ENCODE measurements at places on chromosomes 1 and 21. TPM values are rescaled to one million over a fixed set of nuclear protein-coding genes. Genes with fewer than 3 reads are reported as not detected.

DNA sequence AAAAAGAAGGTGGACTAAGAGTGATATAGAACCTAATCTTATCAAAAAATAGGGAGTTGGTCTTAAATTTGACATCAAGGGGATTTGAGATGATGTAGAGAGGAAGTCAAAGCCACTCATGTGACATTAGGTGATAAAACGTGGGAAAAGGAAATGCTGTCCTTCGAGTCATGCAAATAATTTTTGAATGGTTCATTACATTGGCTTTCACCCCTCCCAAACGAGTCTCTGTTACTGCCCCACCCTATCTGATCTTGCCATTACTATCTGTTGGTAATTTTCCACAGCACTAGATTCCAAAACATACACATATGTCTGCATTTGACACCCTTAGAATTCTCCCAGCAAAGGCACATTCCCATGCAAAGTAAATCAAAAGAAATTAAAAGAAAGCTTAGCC lies 531.1 kb upstream of the ADAMTS5 start:
- H3K27me3 ChIP-seq: no peaks in the 10 kb centered on the region
- H3K4me3 ChIP-seq: no peak overlapping the region
- DNase-seq: no peak
- no peaks in the 10 kb centered on the region for H3K4me1 ChIP-seq
- H3K27ac ChIP-seq: no peak overlapping the region

Gene KCNA2
- 3.9 TPM for total RNA-seq

GRCh38 chr21:42997053-42997452 lies 22.7 kb downstream of the PKNOX1 start:
- no peak for DNase-seq
- H3K4me1 ChIP-seq: peaks cover 2% of the 10 kb centered on the region
- no peak overlapping the region for H3K27ac ChIP-seq
- peaks cover 31% of the 10 kb centered on the region for H3K36me3 ChIP-seq

Gene RSPH1
- total RNA-seq: not detected

Gene CBR3
- 30.9 TPM for total RNA-seq

DNA sequence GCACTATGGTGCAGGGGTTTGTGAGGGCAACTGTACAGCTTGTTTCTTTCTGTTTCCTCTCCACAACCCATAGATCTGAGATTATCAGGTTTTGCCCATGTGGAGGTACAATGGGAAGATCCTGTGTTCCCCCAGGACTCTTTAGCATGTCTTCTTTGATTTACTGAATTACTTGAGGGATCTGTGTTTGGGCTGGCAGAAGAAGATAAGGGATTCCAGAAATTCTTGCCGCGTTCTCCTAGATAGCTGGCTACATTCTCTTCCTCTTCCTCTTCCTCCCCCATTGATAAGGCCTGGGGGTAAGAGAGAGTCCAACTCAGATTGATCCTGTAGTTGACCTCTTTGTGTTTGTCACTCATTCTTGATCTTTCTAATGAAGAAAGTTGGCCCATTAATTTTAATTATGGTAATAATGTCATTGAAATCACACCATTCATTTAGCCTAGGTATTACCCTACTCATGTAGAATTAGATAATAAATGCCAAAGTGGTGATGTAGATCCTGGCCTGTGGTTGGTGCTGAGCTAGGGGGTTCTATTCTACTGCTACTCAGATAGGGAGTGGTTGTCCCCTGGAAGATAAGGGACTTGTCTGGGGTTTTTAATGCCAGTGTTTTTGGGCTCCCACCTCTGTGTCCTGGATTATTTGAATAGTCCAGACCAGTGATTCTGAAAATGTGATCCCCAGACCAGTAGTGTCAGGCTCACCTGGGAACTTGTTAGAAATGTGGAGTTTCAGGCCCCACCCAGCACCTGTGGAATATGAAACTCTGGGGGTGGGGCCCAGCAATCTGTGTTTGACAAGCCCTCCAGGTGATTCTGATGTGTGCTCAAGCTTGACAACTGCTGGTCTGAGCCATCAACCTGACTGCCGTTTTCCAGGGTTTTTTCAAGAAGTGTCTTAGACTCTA lies 122.2 kb downstream of the NOS1AP start:
- no peak overlapping the region for H3K4me3 ChIP-seq
- H3K27me3 ChIP-seq: peaks cover 9% of the 10 kb centered on the region
- H3K4me1 ChIP-seq: no peaks in the 10 kb centered on the region
- DNase-seq: no peak

DNA sequence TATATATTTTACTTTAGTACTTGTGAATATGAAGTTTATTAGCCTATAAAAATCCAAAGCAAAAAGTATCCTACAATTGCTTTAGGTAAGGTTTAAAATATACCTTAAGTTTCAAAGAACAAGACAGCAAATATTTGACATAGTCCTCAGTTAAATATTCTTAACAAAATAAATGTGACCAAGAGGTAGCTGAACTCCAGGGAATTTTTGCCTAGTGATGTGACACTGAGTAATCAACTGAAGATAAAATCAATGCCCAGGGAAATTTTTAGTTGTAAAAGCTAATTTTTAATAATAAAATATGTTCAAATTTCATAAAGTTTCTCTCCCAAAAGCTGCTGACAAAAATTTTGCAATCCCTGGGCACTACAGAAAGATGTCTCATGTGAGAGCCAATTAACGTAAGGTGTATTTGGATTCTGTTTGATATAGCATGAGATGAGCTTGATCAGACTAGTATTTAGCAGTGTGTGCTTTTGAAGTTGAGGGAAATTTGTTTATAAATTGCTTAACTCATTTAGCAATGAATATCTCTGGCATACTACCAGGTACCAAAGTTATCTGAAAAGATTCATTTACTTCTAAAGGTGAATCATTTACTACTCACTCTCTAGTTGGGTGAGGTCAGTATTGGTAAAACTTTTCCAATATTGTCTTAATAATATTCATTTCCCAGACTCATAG lies 80.2 kb upstream of the PALMD start:
- H3K4me1 ChIP-seq: no peaks in the 10 kb centered on the region
- H3K27me3 ChIP-seq: peaks cover 8% of the 10 kb centered on the region
- H3K27ac ChIP-seq: no peak overlapping the region
- no peaks in the 10 kb centered on the region for H3K36me3 ChIP-seq
- DNase-seq: no peak
- no peak overlapping the region for H3K4me3 ChIP-seq

Gene RGSL1
- not detected for total RNA-seq

GRCh38 chr1:22556391-22557104 lies 6.7 kb upstream of the EPHA8 start:
- DNase-seq: no peak
- no peak overlapping the region for H3K4me3 ChIP-seq
- H3K27me3 ChIP-seq: peaks cover 36% of the 10 kb centered on the region
- H3K27ac ChIP-seq: no peak overlapping the region
- no peaks in the 10 kb centered on the region for H3K36me3 ChIP-seq

Data from activated CD4-positive, alpha-beta T cell treated with anti-CD3 and anti-CD28 coated beads, Interleukin-2, amount 10 ng/mL, durations not matched to agents 7 days and 5 days (primary cell).